GM10248 (cell line): ENCODE measurements at places on chromosomes 7 and 10.
A peak's percentile ranks its signal among the peaks of the same experiment; 100 is the strongest.

GRCh38 chr7:101308245-101309085 lies 13.1 kb downstream of the IFT22 start:
- DNase-seq, result no peak

DNA sequence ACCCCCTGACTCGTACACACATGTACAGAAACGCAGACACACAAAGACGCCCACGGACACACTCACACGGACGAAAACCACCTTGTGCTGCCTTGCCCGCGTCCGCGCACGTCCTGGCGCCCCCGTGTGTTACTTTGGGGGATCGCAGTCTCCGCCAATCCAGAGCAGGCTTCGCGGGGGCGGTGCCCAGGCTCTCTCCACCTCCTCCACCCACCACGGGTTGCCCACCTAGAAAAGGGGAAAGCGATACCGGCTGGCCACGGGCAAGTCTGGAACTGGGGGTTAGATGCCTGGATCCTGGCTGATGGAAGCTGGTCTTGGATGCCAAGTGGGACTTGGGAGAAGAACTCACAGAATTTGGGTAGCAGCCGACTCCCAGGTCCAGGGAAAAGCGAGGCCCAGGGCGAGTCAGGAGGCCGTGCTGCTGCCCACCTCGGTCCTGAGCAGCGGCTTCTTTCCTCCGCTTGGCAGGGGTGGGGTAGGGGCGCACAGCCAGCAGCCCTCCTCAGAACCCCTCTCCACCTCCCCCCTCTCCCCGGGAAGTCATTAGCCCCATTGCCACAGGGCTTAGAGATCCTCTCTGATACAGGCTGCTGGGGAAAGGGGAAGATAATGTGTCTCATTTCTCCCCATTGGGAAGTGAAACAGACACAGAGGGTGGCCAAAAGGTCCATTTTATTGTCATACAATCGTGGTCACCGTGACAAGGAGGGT lies 4.6 kb upstream of the VGF start:
- peak; percentile 81 for DNase-seq

DNA sequence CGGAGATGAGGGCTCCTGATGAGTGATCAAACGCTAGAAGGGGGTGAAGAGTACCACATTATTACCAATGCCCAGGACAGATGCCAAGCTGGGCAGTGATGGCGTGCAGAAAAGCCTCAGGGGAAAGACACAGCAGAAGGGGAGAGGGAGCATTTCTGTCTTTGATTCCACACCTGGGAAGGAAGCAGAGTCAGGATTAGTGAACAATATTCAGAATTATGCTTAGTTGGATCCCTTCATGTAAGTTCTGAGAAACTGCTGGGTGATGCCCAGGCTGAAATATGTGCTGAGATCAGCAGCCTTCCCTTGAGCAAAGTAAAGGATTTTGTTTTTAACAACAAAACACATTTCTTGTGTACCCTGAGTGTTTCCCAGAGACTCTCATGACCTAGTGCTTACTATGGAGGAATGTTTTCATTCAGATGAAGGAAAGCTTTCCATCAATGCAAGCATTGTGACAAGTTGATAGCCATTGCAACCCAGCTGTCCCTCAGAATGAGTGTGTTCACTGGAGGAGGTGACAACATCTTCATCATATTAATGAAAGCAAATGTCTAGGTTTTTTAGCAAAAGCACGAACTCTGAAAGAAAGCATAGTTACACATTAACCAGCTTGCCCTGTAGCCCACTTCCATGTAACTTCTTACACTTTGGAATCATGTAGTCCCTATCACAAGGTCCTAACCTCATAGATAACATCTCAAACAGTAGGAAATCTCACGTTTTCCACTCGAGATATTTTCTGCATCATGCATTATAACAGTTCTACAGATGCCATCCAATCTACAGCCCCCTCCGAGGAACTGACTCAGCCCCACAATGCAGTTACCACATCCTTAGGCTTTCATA lies 23.8 kb upstream of the AKR1C1 start:
- DNase-seq, result no peak

- no peak for DNase-seq
Measured at GRCh38 chr7:142566271-142566670, 183.0 kb upstream of the PRSS1 start.

DNA sequence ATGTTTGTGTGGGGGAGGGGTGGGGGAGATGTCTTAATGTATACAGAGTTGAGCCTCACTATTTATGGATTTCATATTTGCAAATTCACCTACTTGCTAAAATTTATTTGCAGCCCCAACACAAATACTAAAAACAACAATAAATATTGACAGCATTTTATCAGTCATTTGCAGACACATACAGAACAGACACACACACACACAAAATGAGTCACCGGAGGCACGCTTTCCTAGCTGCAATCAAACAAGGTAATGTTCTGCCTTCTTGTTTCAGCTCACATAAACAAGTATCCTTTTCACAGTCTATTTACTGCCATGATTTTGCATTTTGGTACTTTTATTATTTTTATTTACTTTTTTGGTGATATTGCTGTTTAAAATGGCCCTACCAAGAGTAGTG lies 88.5 kb downstream of the IPMK start:
- DNase-seq, result no peak

- no peak for DNase-seq
Measured at GRCh38 chr7:149819141-149819960, 18.8 kb upstream of the ZNF862 start.

DNA sequence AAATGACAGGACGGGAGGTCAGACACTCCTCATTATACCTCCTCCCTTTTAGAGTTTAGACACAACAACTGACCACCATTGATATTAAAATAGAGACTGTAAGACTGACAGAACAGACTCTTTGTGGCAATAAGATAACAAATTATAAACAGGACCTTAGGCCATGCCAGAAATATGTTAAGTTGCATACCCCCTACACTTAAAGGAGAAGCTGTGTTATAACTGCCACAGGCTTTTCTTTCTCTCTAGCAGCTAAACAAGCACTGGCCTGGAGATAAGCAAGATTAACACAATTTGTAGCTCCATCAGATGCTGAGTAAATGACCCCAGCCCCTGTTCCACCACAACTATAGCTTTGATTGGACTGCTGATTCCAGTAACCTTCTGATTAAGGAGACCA lies 10.5 kb upstream of the UNC5B start:
- no peak for DNase-seq

- DNase-seq, result no peak
Measured at GRCh38 chr10:116978901-116979300, 26.1 kb downstream of the SHTN1 start.

GRCh38 chr10:5447611-5448071 lies 35.3 kb downstream of the NET1 start:
- no peak for DNase-seq

- DNase-seq, result no peak
Measured at GRCh38 chr7:86778271-86778670, 134.6 kb downstream of the GRM3 start.

- no peak for DNase-seq
Measured at GRCh38 chr7:81846398-81846797, 76.6 kb upstream of the HGF start.
